ENCODE measurements at places on chromosomes 2 and 18. TPM values are rescaled to one million over a fixed set of nuclear protein-coding genes. Genes with fewer than 3 reads are reported as not detected.

The SERPINB10 gene
- not detected for polyA plus RNA-seq

The SLC19A3 gene
- not detected for polyA plus RNA-seq

The HRH4 gene
- polyA plus RNA-seq = not detected

The ABCB11 gene
- not detected for polyA plus RNA-seq

GRCh38 chr2:66494708-66495107 lies 59.8 kb downstream of the MEIS1 start:
- no peak for DNase-seq

- no peak for DNase-seq
These were observed 3.7 kb downstream of the MYL12B start for GRCh38 chr18:3265564-3266033.

- no peak for DNase-seq
These were observed 24.3 kb upstream of the CETN1 start for GRCh38 chr18:555705-556457.

DNA sequence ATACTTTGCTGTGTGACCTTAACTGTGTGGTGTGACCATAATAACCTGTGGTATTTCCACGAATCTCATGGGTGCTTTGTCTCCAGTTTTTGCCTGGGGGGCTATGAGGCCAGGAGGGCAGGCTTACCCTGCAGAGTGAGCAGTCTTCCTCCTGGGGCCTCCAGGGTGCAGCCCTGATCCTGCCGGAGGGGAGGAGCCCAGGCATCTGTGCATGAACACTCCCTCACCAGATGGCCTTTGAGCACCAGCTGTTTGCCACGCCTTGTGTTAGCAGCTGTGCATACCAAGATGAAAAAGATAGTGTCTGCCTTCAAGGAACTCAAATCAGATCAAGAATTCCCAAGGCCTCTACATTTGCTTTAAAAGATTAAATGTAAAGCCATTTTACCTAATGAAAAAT lies 75.0 kb upstream of the RBM44 start:
- DNase-seq = no peak

- no peak for DNase-seq
These were observed 550.1 kb downstream of the SPAG16 start for GRCh38 chr2:213834331-213834730.
